HL-60 (cell line): ENCODE measurements at places on chromosomes 11 and 22.

- DNase-seq, result no peak
Measured at GRCh38 chr11:95338430-95338991, 107.5 kb upstream of the SESN3 start.

DNA sequence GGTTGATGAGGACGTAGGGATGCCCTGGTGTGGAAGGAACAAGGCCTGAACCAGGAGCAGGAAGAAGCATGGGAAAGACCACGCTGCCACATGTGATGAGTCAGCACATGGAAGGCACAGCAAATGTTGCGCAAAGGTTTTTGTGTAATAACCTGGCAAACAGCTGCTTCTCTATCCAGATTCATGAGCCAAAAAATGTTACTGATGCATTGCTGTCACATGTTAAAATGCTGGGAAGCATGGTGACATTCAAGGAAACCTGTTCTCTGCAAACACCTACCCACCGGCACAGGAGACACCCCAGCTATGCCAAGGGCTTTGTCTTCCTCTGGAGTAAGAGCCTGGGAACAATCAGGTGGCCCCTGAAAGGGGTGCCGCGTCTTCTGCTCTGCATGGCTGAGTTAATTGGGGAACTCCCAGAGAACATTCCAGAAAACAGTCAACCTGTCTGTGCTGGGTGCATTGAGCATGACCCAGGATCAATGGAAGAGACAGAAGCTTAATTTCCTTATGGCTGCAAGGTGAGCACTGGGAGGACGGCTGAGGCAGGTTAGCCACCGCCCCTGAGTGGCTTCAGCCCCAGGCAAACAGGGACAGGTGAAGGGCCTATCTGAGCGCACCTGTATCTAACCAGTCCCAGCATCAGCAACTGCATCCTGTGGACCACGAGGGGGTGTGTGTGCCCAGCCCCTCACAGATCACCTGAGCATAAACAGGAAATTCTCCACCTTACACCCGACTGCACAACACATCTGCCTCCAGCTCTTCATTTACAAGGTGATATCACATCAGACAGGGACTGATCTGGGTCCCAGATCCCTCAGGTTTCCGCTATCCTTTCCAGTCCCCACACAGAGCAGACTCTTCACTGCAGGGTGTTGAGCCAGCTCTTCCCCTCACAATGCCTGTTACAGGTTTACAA is 108.4 kb downstream of the GGTLC2 start:
- DNase-seq, result peak; percentile 61

GRCh38 chr11:64409707-64410403 is 50.9 kb downstream of the RPS6KA4 start:
- peak; percentile 24 for DNase-seq

DNA sequence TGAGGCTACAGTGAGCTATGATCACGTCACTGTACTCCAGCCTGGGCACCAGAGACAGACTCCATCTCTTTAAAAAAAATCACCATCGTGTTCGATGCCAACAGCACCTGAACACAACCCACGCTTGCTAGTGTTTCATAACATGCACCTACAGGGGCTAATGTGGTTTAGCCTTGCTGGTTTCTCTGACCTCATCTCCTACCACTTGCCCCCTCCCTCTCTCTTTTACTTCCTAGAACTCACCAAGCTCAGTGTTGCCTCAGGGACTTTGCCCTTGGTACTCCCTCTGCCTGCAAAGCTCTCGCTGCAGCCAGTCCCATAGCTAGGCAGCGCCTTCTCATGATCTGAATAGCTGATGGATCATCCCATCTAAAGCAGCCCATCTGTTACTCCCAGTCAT is 99.8 kb downstream of the FBXO7 start:
- DNase-seq, result no peak

DNA sequence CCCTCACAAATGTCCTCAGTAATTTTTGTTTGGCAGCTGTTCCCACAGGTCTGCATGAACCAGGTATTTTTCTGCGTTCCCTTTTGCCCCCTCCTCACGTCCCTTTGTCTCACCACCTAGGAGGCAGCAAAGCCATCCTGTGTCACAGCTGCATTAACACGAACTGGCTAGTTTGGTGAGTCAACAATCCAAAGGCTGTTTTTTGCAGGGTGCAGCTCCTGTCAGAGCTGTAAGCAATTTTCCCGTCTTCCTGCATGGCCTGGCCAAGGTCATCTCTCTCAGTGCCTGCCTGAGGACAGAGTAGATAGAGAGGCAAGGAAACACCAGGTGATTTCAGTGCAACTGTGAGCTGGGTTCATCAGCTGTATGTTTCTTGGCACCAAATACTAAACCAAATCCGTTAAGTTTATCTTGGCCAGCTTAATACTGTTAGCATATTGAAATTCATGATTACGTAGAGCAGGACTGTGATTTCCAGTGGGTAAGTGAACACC is 20.6 kb upstream of the VSIG10L2 start:
- DNase-seq, result no peak

- DNase-seq, result no peak
Measured at GRCh38 chr11:71459076-71459766, 6.2 kb downstream of the NADSYN1 start.

DNA sequence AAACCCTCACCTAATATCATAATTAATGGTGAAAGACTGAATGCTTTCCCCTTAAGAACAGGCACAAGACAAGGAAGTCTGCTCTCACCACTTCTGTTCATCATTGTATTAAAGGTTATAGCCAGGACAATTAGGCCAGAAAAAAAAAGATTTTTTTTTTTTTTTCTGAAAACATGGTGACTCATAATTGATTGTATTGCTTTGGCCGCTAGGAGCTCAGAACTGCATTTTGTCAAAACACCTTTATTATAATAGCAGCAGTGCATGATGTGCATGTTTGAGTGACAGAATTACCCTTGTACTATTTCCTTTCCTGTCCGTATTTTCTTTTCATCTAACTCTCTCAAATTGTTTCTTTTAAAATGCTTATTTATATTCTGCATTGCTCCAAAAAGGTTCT is 98.1 kb downstream of the RNF169 start:
- no peak for DNase-seq

DNA sequence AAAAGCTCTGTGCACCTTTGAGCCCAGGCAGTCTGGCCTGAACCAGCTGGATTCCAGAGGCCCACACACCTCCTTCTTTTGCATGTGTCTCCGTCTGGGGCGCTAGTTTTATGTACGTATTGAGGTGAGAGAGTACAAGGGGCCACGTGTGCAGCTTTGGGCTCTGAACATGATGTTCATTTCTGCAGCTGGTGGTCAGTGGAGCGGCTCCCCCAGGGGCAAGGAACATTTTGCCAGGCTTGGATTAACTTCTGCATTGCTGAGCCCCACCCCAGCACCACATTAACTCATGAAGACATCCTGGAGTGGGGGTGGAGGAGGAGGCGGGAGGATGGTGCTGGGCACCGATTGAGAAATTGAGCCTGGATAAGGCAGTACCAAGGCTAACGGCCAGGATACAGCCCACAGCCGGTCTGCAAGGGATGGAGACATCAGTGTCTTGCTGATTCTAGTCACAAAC is 13.8 kb downstream of the USP2 start:
- DNase-seq, result peak; percentile 87

GRCh38 chr11:102287964-102288724 is 29.1 kb upstream of the BIRC3 start:
- DNase-seq, result peak; percentile 69

GRCh38 chr22:36860821-36861659 is at the start of gene NCF4:
Gene NCF4 (plus strand): TSS chr22:36861006. CDS start chr22:36861172, 166 bp downstream.
- peak; percentile 97 for DNase-seq

DNA sequence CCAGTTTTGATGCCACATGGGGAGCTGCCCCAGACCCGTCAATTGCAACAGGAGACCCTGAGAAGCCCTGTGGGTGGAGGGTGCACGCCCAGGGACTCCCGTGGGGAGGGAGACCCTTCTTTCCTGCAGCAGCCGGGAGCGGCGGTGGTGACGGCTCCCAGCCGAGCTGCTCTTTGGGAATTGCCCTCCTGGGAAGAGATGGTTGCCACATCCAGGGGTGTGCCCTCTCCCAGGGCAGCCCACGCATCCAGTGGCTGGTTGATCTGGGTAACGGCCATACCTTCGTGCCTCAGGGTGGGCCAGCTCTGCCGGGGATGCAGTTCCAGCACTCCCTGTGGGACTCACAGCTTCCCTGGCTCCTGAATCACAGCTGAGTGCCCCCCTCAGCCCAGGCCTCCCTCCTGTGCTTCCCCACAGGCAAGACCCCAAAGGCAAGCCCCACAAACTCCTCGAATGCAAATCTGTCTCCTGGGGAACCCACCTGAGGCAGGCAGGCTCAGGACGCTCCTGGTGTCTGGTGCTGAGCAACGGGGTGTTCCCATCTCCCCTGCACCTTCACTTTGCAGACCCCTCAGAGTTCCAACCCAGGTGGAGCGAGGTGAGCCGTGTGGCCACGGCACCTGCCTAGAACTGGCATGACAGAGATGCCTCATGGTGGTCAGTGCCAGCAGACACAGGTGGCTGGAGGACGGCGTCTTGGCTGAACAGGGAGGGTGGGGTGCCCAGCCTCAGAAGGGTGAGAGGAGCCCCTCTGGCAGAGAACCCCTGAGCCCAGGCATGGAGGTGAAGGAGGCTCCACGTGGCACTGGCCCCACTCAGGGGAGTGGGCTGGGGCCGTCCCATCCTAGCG is 1027.4 kb downstream of the BRD1 start:
- no peak for DNase-seq

GRCh38 chr11:133797554-133797953 is 47.8 kb downstream of the SPATA19 start:
- DNase-seq, result no peak

GRCh38 chr11:4884361-4884760 is 2.7 kb downstream of the OR51T1 start:
- no peak for DNase-seq

DNA sequence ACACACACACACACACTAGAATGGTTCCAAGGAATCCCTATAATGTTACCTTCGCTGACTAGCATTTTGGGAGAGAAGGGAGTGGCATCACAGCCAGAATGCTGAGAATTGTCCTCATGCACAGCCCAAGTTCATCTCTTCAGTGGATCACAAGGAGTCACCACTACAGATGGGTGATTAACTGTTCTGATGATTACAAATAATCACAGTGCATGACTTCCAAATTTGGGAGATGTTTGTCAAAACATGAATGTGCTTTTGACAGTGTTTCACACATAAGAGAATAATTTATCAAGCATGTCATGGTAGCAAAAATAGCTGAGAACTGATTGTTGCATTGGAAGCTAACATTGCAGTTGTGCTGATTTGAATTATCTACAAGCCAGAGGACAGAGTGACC is 80.9 kb upstream of the SC5D start:
- DNase-seq, result no peak

- no peak for DNase-seq
Measured at GRCh38 chr22:48661984-48662383, 1165.7 kb downstream of the BRD1 start.

DNA sequence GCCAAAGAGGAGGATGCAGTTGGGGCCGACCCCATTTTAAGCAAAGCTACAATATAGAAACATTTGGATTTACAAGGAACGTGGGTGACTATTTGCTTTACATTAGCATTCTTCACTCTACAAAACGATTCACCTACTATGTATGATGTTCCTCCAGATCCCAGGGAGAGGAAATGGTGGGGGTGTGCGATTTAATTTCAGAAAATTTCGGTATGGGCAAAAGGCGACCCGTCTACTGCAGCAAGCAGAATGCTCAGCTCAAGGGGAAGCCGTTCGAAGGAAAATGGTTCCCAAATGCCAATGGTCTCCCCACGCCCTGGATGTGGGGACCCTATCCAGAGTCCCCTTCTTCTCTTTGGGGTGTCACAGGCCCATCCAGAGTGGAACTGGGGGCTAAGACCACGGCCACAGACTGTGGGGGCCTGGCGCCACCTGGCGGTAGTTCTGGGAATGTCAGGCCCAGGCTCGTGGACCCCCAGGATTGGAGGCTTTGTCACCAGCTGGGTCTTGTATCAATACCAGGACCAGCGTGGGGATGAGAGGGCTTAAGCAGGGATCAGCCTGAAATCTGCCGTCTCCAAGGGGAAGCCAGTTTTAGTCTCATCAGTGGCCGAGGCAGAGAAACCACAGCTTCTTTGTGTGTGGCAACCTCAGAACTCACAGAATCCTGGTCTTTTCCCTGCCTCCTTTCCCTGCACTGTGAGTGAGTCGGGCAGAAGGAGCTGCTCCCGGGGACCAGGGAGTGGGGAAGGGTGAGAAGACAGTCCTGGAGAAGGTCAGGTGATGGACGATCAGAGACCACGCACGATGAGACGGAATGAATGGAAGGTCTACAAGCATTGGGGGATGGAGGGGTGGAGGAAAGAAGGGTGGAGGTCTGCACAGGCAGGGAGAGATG is 8.4 kb downstream of the LRRC10B start:
- no peak for DNase-seq

DNA sequence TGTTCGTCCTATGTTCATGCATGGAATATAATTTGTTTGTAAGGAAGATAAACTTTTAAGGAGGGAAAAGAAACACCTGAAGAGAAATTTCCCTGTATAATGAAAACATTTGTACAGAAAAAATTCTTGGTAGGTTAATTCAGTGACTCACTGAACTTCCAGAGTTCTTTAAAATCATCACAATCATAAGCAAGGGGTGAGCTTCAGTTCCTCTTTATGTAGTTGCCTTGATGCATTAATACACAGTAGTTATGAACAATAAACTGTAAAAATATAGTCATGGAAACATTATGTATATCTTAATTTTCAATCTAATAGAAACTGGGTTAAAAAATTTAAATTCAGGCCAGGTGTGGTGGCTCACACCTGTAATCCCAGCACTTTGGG is 1.1 kb upstream of the C11orf65 start:
- no peak for DNase-seq

DNA sequence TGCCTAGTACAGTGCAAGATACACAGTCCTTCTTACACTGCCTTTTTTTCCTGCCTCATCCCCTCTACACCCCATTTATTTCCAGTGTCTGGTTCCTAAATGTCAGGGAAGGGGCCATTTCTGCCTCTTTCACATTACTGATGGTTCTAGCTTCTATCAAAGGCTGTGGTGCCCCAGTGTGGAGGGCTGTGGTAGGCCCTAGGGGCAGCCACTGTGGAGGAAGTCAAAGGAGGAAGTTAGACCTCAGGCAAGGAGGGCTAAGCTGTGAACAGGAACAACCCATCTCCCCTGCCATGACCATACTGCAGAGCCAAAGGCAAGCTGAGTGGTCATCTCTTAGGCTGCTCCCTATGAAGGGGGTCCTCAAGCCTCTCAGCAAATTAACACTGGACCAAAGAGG is 81.9 kb upstream of the CRTAM start:
- DNase-seq, result peak; percentile 94

- no peak for DNase-seq
Measured at GRCh38 chr11:75428281-75428724, 4.7 kb downstream of the KLHL35 start.
